ENCODE measurements at places on chromosomes 7 and 10.

GRCh38 chr7:16889305-16889704, 7.5 kb upstream of the AGR3 start:
- DNase-seq: no peak

DNA sequence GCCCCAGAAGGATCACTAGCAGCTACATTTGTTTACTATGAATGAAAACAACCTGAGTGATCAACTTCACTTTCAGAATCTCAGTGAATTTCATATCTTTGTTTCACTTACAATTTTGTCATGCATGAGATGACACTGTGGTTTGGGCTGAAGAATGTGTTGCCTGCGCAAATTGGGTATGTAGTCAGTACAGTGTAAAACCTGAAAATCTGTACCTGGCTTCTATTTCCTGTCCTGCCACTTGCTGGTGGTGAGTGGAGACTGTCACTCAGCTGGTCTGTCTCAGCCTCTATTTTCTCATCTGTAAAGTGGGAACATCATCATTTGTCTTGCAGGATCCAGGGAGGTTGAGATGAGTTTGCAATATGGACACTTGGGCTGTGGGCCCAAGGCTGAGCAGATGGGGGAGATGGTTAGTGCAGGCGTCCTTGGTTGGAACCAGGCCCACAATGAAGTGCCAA, 118.0 kb downstream of the WDFY4 start:
- no peak for DNase-seq

- DNase-seq: no peak
These were observed 363.8 kb downstream of the PRPF18 start for GRCh38 chr10:13950543-13950939.

DNA sequence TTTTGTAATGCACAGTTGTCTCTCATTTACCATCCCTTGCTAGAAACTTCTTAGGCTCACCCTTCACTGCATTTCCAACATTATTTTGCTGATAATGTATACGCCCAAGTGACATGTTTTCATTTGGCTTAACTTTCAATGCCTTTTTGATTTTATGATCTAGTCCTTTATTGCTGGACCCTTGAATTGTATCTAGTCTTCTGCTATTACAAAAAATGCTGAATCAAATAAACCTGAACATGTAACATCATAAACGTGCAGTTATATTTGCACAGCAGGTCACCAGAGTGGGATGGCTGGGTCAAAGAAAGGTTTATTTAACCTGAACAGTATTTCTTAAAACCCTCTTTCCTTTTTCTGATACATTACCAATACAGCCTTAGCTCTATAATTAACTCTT, 63.0 kb downstream of the MINDY3 start:
- no peak for DNase-seq

- DNase-seq: no peak
These were observed 335.3 kb downstream of the SUGCT start for GRCh38 chr7:40470091-40470592.
